ENCODE measurements at places on chromosomes 6 and 20.

- H3K36me3 ChIP-seq: no peaks in the 10 kb centered on the region
- H3K4me3 ChIP-seq: no peak overlapping the region
- H3K27me3 ChIP-seq: no peaks in the 10 kb centered on the region
- no peaks in the 10 kb centered on the region for H3K4me1 ChIP-seq
Measured at GRCh38 chr6:92762443-92763273, 656.7 kb downstream of the EPHA7 start.

GRCh38 chr6:110467566-110468140 lies 8.8 kb downstream of the SLC22A16 start:
- no peaks in the 10 kb centered on the region for H3K4me1 ChIP-seq
- no peaks in the 10 kb centered on the region for H3K36me3 ChIP-seq
- no peak overlapping the region for H3K4me3 ChIP-seq
- no peaks in the 10 kb centered on the region for H3K27me3 ChIP-seq

- no peak for DNase-seq
- H3K4me3 ChIP-seq: no peak overlapping the region
- H3K27ac ChIP-seq: no peak overlapping the region
- H3K36me3 ChIP-seq: no peaks in the 10 kb centered on the region
Measured at GRCh38 chr6:45727228-45727627, 288.4 kb downstream of the CLIC5 start.

GRCh38 chr6:128417698-128418097 lies 102.7 kb downstream of the PTPRK start:
- H3K4me1 ChIP-seq: no peaks in the 10 kb centered on the region
- H3K27me3 ChIP-seq: no peaks in the 10 kb centered on the region
- H3K36me3 ChIP-seq: no peaks in the 10 kb centered on the region
- DNase-seq: no peak
- H3K4me3 ChIP-seq: no peak overlapping the region

DNA sequence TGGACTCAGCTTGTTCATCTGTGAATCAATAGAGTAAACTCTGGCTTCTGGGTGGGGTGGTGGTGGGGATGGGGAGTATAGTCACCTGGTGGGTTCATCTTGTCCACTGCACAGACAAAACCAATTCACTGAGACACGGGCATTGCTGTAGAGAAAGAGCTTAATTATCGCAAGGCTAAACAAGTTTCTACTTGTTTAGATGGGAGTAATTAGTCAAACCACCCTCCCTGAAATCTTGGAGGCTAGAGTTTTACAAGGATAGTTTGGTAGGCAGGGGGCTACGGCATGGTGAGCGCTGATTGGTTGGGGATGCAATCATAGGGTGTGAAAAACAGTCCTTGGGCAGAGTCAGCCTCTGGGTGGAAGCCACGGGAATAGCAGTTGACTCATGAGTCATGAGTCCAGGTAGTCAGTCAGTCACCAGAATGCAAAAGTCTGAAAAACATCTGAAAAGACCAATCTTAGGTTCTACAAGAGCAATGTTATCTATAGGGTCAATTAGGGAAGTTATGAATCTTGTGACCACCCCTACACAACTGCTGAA lies 77.8 kb downstream of the STMND1 start:
- no peak overlapping the region for H3K27ac ChIP-seq
- H3K36me3 ChIP-seq: no peaks in the 10 kb centered on the region
- DNase-seq: no peak

DNA sequence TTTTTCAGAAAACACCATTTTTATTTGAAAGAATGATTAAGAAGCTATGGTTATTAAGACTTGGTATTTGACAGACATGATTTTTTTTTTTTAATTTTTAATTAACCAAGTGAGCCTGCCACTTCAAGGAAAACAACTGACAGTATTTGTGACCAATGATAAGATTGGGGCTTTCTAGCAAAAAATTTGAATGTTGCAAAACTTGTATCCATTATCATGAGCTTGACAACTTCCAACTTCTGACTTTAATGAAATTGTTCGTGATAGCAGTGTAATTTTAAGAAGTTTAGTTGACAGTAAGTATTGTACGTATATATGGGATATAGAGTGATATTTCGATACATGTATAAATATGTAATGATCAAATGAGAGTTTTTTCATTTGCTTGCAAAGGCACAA lies 21.6 kb upstream of the POM121L2 start:
- peaks cover 43% of the 10 kb centered on the region for H3K27me3 ChIP-seq
- H3K4me1 ChIP-seq: peaks cover 7% of the 10 kb centered on the region
- H3K4me3 ChIP-seq: peak overlapping the region; percentile 51
- no peak for DNase-seq

GRCh38 chr6:29999416-29999815 lies 57.1 kb downstream of the HLA-A start:
- H3K36me3 ChIP-seq: no peaks in the 10 kb centered on the region
- H3K4me3 ChIP-seq: no peak overlapping the region
- H3K27me3 ChIP-seq: no peaks in the 10 kb centered on the region
- no peaks in the 10 kb centered on the region for H3K4me1 ChIP-seq
- DNase-seq: no peak

GRCh38 chr6:23003671-23004467 lies 434.5 kb downstream of the HDGFL1 start:
- no peak overlapping the region for H3K27ac ChIP-seq
- DNase-seq: no peak
- H3K27me3 ChIP-seq: no peaks in the 10 kb centered on the region
- H3K4me1 ChIP-seq: no peaks in the 10 kb centered on the region

DNA sequence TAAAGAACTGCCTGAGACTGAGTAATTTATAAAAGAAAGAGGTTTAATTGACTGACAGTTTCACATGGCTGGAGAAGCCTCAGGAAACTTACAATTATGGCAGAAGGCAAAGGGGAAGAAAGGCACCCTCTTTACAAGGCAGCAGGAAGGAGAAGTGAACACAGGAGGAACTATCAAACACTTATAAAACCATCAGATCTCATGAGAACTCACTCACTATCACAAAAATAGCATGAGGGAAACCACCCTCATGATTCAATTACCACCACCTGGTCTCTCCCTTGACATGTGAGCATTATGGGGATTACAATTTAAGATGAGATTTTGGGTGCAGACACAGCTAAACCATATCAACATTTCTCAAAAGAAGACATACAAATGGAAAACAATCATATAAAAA lies 266.3 kb downstream of the EPM2A start:
- DNase-seq: no peak
- H3K4me1 ChIP-seq: no peaks in the 10 kb centered on the region
- H3K4me3 ChIP-seq: no peak overlapping the region
- no peaks in the 10 kb centered on the region for H3K36me3 ChIP-seq
- no peaks in the 10 kb centered on the region for H3K27me3 ChIP-seq
- no peak overlapping the region for H3K27ac ChIP-seq

DNA sequence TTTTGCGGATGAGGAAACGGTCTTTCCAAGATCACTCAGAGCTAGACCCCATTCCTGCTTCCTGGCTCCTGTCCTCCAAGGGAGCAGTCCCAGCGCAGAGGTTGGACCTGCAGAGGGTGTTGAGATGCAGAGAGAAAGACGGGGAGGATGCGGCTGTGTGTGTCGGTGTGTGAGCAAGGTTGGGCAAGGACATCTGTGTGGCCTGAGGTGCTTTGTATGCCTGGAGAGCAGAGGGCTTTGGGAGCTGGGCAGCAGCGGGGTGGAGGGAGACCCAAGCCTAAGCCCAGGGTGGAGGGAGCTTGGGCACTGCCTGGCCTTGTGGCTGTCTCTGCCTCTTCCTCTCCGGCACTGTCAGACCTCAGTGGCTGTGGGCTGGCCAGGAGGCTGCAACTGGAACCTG lies 147.4 kb upstream of the RNF24 start:
- no peaks in the 10 kb centered on the region for H3K36me3 ChIP-seq
- no peak for DNase-seq
- peaks cover 16% of the 10 kb centered on the region for H3K4me1 ChIP-seq
- H3K27me3 ChIP-seq: no peaks in the 10 kb centered on the region

DNA sequence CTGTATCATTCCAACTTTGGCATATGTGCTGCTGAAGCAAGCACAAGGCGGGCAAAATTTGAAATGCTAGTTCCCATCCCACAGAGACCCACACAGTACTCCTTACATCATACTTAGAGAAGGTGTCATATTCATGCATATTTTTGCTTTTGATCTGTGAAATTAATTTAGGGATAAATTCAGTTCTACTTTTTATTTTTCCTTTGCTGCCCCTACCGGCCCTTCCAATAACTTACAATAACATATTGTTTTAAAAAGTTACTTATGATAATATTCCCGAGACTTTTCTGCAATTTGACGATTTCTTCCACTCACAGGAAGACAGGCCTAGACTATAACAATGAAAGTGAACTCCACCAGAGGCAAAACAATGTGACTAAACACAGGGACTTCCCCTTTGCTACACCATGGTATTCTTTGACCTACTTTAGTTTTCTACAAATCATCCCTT lies 35.0 kb downstream of the SESN1 start:
- peak; percentile 21 for DNase-seq
- H3K36me3 ChIP-seq: no peaks in the 10 kb centered on the region
- no peak overlapping the region for H3K4me3 ChIP-seq
- H3K4me1 ChIP-seq: peaks cover 18% of the 10 kb centered on the region
- H3K27me3 ChIP-seq: no peaks in the 10 kb centered on the region

DNA sequence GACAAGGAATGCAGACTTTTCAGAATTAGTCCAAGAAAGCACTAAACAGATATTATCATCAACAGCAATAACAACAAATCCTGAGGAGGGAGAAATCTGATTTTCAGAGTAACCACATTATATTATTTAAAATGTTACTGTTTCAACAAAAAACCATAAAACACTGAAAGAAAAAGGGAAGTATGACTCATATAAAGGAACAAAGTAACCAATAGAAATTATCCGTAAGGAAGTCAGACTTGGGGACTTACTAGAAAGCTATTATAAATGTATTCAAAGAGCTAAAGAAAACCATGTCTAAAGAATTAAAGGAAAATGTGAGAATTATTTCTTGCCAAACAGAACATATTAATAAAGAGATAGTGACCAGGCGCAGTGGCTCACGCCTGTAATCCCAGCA lies 98.1 kb downstream of the MYLK4 start:
- H3K4me1 ChIP-seq: no peaks in the 10 kb centered on the region
- DNase-seq: no peak
- H3K4me3 ChIP-seq: no peak overlapping the region
- H3K27ac ChIP-seq: no peak overlapping the region
- no peaks in the 10 kb centered on the region for H3K36me3 ChIP-seq

- H3K4me3 ChIP-seq: no peak overlapping the region
- no peak for DNase-seq
- no peaks in the 10 kb centered on the region for H3K36me3 ChIP-seq
- no peak overlapping the region for H3K27ac ChIP-seq
Measured at GRCh38 chr6:73078908-73079610, 146.2 kb downstream of the KHDC1L start.

DNA sequence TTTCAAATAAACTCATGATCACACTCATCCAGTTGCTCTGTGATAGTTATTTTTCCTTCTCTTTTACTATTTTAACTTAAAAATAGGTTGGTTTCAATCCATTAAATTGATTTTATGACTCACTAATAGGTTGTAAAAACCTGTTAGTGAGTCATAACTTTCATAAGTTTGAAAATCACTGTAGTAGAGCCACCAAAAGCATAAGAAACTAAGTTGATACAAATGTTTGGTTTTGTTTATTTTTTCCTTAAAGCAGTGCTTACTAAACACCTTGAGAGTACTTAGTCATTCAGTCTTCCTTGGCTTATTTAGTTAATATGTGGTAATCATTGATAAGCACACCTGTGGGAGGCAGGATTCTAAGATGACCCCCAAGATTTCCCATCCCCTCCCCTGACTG lies 312.1 kb upstream of the MAN1A1 start:
- H3K27me3 ChIP-seq: no peaks in the 10 kb centered on the region
- no peak overlapping the region for H3K27ac ChIP-seq
- no peak for DNase-seq
- no peak overlapping the region for H3K4me3 ChIP-seq
- no peaks in the 10 kb centered on the region for H3K4me1 ChIP-seq
- H3K36me3 ChIP-seq: no peaks in the 10 kb centered on the region

DNA sequence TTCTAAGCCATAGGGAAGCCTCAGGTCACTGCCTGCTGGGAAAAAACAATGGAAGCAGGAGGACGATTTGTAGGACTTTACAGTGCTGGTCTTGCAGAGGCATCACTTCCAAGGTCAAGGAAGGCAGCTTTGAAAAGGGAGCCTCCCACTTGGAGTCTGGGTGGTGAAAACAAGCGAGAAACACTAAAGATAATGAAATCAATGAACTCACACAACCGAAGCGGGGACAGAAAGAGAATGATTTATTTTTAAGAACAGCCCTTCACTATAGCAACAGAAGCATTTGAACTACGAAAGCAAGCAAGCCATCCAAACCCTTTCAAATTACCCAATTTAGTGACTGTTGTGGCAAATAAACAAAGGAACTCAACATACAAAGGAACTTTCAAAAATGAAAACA lies 227.5 kb downstream of the THBS2 start:
- no peaks in the 10 kb centered on the region for H3K4me1 ChIP-seq
- no peak for DNase-seq
- H3K4me3 ChIP-seq: no peak overlapping the region
- peaks cover 3% of the 10 kb centered on the region for H3K27me3 ChIP-seq

DNA sequence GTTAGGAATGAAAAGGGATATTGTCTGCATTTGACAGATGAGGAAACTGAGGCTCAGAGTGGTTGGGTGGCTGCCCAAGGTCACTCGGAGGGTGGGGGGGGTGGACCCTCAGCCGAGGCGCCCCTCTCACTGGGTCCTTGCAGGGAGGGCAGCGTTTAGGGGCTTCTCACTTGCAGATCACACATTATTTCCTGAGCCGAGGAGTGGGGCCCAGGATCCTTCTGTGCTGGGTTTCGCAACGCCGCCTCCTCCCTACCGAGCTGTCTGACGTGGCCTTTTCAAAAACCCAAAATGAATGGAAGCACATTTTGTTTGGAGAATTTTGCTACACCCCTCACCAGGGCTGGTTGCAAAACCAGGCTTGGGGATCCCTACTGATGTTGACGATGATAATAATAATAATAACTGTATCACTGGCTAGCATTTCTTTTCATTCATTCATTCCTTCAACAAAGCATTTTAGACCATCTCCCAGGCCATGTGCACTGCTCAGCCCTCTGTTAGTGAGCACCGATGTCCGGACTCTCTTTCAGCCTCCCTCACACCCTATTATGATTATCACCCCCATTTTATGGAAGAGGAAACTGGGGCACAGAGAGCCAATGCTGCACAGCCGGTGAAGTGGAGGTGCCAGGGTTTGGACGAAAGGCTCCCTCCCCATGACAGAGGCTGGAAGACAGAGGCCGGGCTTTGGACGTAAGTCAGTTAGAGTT lies 5.2 kb downstream of the DLGAP4 start:
- H3K36me3 ChIP-seq: no peaks in the 10 kb centered on the region
- no peak for DNase-seq
- H3K27ac ChIP-seq: no peak overlapping the region
- H3K4me3 ChIP-seq: no peak overlapping the region
- peaks cover 55% of the 10 kb centered on the region for H3K27me3 ChIP-seq

- no peaks in the 10 kb centered on the region for H3K27me3 ChIP-seq
- H3K4me3 ChIP-seq: no peak overlapping the region
- H3K36me3 ChIP-seq: no peaks in the 10 kb centered on the region
- no peaks in the 10 kb centered on the region for H3K4me1 ChIP-seq
Measured at GRCh38 chr6:168242940-168243225, 76.7 kb downstream of the DACT2 start.

- DNase-seq: peak; percentile 54
- peaks cover 21% of the 10 kb centered on the region for H3K4me1 ChIP-seq
- H3K27me3 ChIP-seq: no peaks in the 10 kb centered on the region
- H3K4me3 ChIP-seq: peak overlapping the region; percentile 72
- peak overlapping the region; percentile 98 for H3K27ac ChIP-seq
Measured at GRCh38 chr6:16762550-16763477, 1.6 kb upstream of the ATXN1 start.

Measured in CD4-positive, alpha-beta T cell (primary cell).